ENCODE measurements at places on chromosomes 12 and 14. TPM values are rescaled to one million over a fixed set of nuclear protein-coding genes. Genes with fewer than 3 reads are reported as not detected.

DNA sequence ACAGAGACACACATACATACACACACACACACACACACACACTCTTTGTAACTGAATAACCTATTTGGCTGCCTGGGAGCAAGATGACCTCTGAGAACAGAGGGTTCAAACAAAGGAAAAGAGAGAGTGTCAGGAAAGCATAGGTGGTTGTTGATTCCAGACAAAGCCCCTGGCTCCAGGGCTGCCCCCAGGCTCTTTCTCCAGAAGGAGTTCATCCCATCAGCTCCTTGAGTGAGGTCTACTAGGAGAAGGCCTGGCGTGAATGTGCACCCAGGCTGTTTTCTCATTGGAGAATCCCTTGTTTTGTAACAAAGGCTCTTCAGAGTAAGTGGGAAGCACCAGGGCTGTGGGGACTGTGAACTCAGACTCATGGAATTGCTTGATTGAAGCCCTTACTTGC, 151.9 kb downstream of the EMP1 start:
- DNase-seq, result no peak

The PGF gene
- 4.4 TPM for total RNA-seq

GRCh38 chr12:40971911-40972310, 216.2 kb upstream of the PDZRN4 start:
- no peak for DNase-seq

GRCh38 chr12:111178181-111179081, 190.5 kb downstream of the PHETA1 start:
- no peak for DNase-seq

The DPF3 gene
- total RNA-seq, result 60.9 TPM

The PTPRB gene
- total RNA-seq, result 8.3 TPM

DNA sequence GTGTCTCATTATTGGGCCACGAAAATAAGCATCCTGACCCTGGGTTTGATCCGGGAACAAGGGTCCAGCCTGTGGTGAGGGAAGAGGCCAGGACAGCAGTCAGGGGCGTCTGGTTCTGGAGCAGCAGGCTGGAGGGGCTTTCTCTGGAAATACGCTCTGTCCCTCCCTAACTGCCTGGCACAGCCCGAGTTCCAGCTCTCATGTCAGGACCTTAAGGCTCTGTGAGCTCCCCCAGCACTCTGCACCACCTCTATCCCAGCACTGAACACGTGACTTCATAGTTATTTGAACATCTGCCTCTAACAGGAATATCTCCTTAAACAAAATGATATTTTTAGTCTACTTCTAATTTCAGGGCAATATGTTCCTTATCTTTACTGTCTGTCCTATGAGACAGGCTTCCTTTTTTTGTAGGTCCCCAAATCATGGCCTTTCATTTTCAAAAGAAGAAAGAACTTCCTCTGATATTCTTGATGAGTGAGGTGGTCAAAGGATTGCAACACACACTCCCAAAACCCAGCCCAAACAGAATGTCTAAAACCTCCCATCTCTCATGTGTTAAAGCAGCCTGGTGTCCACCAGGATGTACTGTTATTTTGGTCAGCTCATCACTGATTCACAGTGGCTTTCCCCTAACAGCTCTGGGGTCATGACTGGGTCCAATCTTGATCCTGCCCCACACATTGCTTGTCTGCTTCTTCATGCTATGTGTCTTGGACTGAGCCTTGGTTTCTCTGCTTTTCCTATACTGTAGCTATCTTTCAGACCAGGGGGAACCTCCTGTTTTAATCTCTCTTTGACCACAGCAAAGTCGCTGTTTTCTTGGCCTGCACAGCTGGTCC, 9.7 kb downstream of the AQP6 start:
- no peak for DNase-seq

GRCh38 chr12:39297891-39298290, 145.0 kb downstream of the KIF21A start:
- no peak for DNase-seq

DNA sequence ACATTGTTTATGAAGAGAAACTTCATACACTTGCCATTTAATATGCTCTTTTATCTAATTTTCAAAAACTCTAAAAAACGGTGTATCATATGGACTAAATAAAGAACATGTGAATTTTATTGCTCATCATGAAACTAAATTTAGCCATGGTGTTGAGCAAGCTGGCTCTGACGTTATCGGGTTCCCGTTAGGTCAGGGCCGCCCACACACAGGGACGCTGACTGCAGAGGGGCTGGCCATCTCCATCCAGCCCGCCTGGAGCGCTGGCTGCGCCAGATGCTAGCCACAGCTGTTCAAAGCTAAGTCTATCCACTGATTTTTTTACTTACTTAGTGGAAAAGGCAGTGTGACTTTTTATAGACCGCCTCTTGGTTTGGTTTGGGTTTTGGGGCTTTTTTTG, 36.5 kb upstream of the DYNC1H1 start:
- no peak for DNase-seq

The SALL2 gene
- total RNA-seq, result 23.7 TPM

DNA sequence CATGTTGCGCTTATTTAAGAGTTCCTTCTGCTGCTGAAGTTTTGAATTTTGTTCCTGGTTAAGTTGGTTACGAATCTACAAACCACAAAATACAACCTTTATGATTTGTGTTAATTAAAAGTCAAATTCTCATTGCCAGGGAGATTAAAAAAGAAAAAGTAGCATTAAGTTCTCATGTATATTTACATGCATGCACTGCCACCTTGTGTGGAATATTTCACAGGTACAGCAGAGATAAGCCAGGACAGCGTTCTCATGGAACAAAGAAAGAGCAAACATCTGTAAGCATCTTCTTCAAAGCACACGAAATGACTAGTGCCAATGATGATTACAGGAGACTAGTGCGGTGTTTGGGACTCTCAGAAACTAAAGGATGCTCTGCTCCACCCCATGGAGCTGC, 34.2 kb downstream of the ZFYVE21 start:
- DNase-seq, result no peak

The OVCH1 gene
- total RNA-seq, result 1.6 TPM

- DNase-seq, result no peak
Observed at GRCh38 chr12:53809005-53809404, 57.2 kb upstream of the CISTR start.

DNA sequence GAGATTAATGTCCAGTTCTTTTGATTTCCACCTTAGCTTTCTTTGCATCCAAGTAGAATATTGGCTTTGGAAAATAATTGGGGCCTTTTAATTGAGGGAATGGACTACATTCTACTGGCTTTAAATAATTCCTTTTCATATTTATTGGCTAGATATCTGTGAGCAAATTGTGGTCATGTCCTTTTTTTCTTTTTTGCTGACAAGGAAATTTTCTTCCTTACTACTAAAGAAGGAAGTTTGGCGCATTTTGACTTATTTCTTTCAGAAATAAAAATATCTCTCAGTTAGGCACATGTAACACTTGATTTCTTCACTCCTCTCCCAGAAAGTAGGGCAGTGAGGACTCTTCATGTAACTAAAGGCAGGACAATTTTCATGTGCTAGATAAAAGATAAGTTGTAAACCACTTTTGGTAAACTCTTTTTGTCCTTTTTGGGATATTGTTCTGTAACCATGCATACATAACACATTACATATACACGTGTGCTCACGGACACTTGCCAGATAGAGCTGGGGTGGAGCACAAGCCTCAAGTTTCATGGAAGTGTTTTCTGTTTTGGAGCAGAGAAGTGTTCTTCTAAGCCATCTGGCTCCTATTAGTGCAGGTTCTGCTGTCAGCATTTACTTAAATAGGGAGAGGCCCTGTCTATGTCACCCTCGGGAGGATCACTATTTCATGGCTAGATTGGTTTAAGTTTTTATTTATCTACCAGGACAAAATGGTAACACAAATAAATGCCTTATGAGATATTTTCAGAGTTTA, 85.1 kb upstream of the LRIG3 start:
- DNase-seq, result no peak

- no peak for DNase-seq
Observed at GRCh38 chr14:92437729-92438285, 75.8 kb upstream of the RIN3 start.

The PTHLH gene
- not detected for total RNA-seq

GRCh38 chr12:66679461-66680084, 697 bp upstream of the GRIP1 start:
- DNase-seq, result no peak

- no peak for DNase-seq
Observed at GRCh38 chr12:87856-88255, 21.3 kb downstream of the IQSEC3 start.

The HOXC9 gene
- not detected for total RNA-seq

The SPX gene
- total RNA-seq, result 1.5 TPM

DNA sequence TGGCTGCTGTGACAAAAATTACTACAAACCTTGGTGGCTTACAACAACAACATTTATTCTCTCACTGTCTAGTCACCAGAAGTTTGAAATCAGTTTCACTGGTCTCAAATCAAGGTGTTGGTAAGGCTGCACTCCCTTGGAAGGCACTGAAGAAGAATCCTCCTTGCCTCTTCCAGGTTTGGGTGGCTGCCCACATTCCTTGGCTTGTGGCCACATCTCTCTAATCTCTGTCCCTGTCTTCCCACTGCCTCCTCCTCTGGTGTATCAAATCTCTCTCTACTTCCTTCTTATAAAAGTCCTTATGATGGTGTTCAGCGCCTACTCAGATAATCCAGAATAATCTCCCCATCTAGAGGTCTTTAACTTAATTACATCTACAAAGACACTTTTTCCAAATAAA, 31.0 kb downstream of the PLCZ1 start:
- no peak for DNase-seq

GRCh38 chr12:1530592-1531152, 63.7 kb downstream of the FBXL14 start:
- no peak for DNase-seq

The DACT1 gene
- 47.7 TPM for total RNA-seq

DNA sequence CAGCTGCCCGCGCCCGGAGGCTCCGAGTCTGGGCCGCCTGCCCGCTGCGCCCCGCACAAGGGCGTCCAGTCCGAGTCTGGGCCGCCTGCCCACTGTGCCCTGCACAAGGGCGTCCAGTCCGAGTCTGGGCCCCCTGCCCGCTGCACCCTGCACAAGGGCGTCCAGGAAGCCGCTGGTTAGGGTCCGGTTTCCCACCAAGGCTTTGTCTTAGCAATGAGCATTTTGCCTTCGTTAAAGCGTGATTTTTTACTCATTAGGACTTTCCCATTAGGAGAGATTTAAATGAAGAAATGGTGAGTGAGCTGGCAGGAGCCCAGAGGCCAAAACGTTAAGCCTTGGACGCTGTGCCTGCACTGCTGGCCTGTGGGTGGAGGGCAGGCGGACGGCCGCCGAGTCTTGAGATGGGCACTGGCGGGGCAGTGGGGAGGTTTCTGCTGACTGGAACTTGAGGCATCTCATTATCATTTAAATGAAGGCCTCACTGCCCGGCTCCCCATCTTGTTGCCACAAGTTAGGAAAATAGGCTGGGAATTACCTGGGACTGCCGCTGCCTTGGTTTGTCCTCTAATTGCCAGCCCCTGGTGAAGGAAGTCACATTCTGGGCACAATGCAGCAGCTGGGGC, 36.0 kb downstream of the FBRSL1 start:
- no peak for DNase-seq

- no peak for DNase-seq
Observed at GRCh38 chr14:39861696-39862095, 429.5 kb upstream of the FBXO33 start.

GRCh38 chr12:109358154-109358869, 10.6 kb downstream of the MYO1H start:
- no peak for DNase-seq

DNA sequence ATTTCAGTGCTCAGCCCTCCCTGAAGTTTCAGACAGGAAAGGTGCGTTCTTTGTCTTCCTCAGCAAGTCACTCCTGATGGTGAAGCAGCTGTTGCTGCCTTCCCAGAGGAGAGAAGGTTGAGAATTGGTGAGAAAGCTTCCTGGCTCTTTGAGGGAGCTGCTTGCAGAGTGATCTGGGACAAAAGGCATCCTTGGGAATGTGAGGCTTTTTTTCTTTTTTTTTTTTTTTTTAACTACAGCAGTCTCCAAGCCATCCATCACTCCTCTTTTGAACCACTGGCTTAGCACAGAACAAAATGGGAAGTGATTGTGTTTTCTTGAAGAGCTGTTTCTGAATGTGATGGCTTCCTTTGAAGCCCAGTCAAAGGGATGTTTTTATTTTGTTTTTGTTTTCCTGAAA, 120.4 kb upstream of the LRIG3 start:
- no peak for DNase-seq

DNA sequence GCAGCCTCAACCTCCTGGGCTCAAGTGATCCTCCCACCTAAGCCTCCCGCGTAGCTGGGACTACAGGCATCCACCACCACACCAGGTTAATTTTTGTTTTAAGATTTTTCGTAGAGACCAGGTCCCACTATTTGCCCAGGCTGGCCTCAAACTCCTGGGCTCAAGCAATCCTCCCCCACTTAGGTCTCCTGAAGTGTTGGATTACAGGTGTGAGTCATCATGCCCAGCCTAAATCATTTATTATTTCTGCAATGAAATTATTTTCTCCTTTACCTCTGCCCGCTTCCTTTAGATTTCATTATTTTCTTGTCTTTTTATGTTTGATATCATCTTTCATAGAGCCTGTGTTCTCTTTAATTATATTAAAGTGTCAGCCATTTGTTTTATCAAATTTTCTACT, 165.2 kb upstream of the OTX2 start:
- no peak for DNase-seq

DNA sequence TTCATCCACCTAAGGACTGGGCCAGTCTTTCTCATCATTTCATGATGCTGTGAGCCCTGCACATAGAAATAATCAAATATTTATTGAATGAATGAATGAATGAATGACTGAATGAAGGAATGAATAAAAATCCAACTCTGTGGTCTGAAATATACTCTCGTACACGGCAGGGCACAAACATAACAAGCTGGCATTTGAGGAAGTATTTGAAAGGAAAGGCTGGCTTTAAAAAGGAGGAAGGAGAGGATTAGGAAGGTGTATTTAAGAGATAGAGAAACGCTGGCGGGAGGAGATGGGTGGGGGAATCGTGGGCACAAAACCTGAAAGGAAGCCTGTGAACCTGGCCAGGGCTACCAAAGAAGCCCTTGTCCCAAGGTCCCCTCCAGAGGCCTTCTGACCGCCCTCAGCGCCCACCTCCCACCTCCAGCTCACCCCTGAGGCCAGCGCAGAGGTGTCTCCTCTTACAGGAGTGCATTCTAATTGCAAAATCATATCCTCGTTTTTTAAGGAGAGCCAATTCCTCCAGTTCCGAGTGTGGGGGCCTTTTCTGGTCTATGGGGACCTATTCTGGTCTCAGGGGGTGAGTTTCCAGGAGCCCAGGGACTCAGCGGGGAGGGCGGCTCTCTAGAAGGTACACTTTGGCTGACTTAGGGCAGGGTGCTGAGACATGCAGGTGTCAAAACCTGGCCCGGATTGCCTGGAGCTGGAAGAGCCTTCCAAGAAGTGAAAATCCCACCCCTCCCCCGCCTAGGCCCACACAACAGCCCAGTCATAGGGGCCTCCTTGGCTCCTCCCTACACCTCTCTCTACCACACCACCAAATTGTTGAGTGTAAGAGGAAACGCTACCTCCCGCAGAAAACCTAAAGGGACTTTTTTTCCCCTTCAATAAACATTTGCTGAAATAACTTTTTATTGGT, 8.7 kb upstream of the JDP2 start:
- DNase-seq, result no peak

The COCH gene
- total RNA-seq, result 25.3 TPM

- DNase-seq, result no peak
Observed at GRCh38 chr12:111428728-111429175, 23.0 kb downstream of the SH2B3 start.
